ENCODE measurements at places on chromosomes 6 and 20. TPM values are rescaled to one million over a fixed set of nuclear protein-coding genes. Genes with fewer than 3 reads are reported as not detected.

TTLL9 gene
- not detected for total RNA-seq

ZSCAN31 gene
- 4.2 TPM for total RNA-seq

AIF1 gene
- not detected for total RNA-seq

GRCh38 chr20:23841693-23842092 is 15.2 kb upstream of the CST2 start:
- no peaks in the 10 kb centered on the region for H3K27me3 ChIP-seq
- no peak overlapping the region for H3K4me3 ChIP-seq
- DNase-seq = no peak

DNA sequence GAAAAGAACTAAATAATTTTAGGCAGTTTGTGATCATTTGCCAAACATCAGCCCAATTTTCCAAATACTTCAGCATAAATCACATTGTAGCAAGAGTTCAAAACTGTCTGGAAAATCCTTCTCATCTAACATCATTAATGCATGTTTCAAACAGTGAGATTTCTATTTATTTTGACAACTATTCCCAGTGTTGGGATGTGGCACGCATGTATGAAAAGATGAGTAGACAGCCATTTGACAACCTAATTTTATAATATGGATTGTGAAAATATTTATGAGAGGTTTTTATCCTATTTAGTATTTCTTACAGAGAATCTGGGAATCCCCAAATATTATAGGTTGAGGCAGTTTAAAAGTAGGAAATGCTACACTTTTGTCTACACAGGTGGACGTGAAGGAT is 357.6 kb upstream of the ARID1B start:
- no peak for DNase-seq
- no peaks in the 10 kb centered on the region for H3K27me3 ChIP-seq
- no peaks in the 10 kb centered on the region for H3K36me3 ChIP-seq
- H3K27ac ChIP-seq = no peak overlapping the region
- peaks cover 2% of the 10 kb centered on the region for H3K4me1 ChIP-seq

DNA sequence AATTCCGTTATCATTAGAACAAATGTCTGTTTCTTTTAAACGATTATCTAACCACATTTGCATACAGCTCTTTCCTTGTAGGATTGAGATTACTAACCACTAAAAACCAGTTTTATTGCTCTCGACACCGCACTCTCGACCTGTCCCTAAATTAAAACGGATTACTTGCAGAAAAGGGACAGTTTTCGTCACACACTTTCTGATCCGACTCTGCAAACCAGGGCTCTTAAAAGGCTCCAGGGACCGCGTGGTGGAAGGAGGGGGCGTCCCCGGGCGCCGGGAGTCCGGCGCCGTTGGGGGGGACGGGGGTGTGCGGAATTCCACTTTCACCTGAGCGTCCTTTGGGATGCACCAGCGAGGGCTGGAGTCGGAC is 731 bp downstream of the MAK start:
- DNase-seq = no peak
- H3K27ac ChIP-seq = no peak overlapping the region
- H3K4me1 ChIP-seq = peaks cover 3% of the 10 kb centered on the region
- H3K4me3 ChIP-seq = peak overlapping the region; percentile 65
- peaks cover 30% of the 10 kb centered on the region for H3K27me3 ChIP-seq

GRCh38 chr20:56453352-56453751 is 15.1 kb upstream of the RTF2 start:
- no peaks in the 10 kb centered on the region for H3K27me3 ChIP-seq
- no peak overlapping the region for H3K27ac ChIP-seq
- no peak overlapping the region for H3K4me3 ChIP-seq
- H3K4me1 ChIP-seq = no peaks in the 10 kb centered on the region
- H3K36me3 ChIP-seq = peaks cover 31% of the 10 kb centered on the region

GRCh38 chr6:79863566-79863965 is 83.8 kb downstream of the ELOVL4 start:
- H3K4me3 ChIP-seq = no peak overlapping the region
- no peaks in the 10 kb centered on the region for H3K4me1 ChIP-seq
- no peak overlapping the region for H3K27ac ChIP-seq
- H3K36me3 ChIP-seq = no peaks in the 10 kb centered on the region

DNA sequence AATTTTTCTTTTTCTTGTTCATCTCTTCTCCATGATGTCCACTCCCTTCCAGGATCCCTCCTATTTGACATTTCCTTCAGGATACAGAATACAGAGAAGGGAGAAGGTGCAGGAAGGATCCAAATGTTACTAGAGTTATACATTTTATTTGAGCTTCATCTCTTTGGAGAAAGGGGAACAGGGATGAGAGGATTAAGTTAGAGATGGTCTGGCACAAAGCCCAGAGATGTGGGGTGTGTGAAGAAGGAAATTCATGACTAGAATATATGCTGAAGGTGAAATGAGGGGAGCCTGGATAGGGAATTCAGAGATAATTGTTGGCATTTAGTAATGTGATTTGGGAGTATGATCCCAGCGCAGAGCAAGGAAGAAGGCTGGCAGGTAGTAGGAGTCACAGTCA is 22.5 kb upstream of the SRPK1 start:
- no peaks in the 10 kb centered on the region for H3K27me3 ChIP-seq
- no peak overlapping the region for H3K4me3 ChIP-seq
- no peaks in the 10 kb centered on the region for H3K36me3 ChIP-seq

DNA sequence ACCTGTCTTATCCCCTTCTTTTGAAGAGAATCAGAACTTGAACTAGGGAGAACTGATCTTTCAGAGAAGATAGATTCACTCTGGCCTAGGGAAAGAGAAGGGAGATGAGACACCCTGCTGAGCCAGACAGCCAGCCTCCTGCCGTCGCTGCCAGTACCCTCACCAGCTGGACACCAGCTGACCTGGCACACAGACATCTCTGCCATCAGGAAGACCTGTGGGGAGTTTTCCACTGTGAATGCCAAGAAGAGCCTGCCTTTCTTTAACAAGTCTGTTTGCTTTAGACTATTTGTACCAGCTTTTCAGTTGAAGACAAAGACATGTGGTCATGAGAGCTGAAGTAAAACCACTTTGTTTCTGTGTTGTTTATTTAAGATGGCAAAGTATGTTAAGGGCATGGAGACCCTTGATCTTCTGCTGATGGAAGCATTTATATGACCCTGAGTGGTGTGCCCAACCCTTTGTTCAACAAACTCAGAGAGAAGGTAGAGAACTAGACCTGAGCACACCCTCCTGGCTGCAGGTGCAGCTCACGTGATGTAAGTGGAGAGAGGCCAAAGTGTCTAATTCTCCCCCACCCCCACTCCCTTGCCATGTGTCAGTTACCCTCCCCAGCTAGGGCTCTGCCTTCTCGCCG is 82.3 kb upstream of the SLC24A3 start:
- H3K27me3 ChIP-seq = no peaks in the 10 kb centered on the region
- H3K4me3 ChIP-seq = no peak overlapping the region
- H3K27ac ChIP-seq = no peak overlapping the region
- H3K4me1 ChIP-seq = no peaks in the 10 kb centered on the region
- H3K36me3 ChIP-seq = no peaks in the 10 kb centered on the region
- DNase-seq = no peak

DNA sequence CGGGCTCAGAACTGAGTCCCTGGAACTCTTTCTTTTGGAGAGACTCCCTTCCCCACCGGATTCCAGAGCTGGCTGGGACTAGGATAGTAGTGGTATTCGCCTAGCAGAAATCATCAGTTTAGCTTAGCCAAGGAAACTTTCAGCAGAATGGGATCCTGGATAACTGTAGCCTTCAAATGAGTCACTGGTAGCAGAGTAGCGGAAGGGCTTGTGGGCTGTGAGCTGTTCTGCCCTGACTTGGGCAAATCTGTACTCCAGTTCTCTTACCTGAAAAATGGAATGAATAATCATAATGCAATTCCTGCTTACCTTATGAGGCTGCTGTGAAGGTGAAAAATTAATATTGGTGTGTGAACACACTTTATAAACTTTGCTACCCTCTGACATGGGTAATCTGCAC is 244.3 kb upstream of the CHD6 start:
- H3K4me3 ChIP-seq = no peak overlapping the region
- no peaks in the 10 kb centered on the region for H3K36me3 ChIP-seq
- no peak for DNase-seq
- no peaks in the 10 kb centered on the region for H3K27me3 ChIP-seq
- no peaks in the 10 kb centered on the region for H3K4me1 ChIP-seq

DNA sequence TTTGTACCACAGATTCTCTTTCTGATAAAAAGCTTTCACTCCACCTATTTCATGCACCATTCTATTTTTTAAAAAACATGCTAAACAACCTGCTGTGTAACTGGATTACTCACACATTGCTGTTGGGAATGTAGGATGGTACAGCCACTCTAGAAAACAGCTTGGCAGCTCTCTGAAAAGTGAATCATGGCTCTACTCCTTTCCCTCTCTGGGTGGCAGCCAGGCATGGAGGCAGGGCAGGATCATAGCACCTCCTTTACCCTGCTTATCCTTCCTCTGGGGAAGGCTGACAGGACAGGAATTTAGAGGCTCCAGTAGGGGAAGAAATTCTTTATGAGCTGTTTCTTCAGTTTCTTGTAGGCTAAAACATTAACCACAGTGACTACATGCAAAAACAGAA is 6.7 kb upstream of the VNN2 start:
- no peaks in the 10 kb centered on the region for H3K27me3 ChIP-seq
- peaks cover 2% of the 10 kb centered on the region for H3K4me1 ChIP-seq
- H3K36me3 ChIP-seq = no peaks in the 10 kb centered on the region

DNA sequence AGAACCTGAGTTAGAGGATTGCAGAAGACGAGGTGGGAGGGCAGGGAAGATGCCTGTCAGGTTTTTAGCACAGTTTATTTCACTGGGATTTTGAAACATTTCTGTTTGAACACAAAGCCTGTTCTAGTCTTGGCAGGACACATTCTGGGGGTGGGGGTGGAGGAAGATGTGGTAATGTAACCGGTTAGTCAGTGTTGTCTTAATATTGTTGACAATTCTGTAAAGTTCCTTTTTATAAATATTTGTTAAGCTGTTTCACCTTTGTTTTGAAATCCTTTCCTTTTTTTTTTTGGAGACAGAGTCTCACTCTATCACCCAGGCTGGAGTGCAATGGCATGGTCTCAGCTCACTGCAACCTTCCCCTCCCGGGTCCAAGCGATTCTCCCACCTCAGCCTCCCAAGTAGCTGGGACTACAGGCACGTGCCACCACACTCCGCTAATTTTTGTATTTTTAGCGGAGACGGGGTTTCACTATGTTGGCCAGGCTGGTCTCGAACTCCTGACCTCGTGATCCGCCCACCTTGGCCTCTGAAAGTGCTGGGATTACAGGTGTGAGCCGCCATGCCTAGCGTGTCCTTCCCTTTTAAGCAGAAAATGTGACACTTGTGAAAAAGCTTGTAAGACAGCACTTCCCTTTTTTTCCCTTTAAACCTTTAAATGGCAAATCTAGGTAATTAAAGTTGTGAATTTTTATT is 20.2 kb downstream of the SLC9A8 start:
- H3K27me3 ChIP-seq = no peaks in the 10 kb centered on the region
- peaks cover 6% of the 10 kb centered on the region for H3K4me1 ChIP-seq
- H3K27ac ChIP-seq = peak overlapping the region; percentile 71
- DNase-seq = peak; percentile 39
- peaks cover 10% of the 10 kb centered on the region for H3K36me3 ChIP-seq

DNA sequence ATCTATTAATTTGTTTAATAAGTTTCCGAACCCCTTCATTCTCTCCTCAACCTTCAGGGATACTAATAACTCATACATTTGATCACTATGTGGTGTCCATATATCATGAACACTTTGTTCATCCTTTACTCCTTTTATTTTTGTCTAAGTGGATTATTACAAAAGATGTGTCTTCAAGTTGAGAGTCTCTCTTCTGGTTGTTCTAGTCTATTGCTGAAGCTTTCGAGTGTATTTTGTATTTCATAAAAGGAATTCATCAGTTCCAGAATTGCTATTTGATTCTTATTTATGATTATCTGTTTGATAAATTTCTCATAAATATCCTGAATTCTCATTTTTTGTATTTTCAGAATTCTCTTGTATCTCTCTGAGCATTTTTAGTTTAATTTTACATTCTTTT is 96.5 kb upstream of the RUNX2 start:
- H3K4me1 ChIP-seq = no peaks in the 10 kb centered on the region
- H3K4me3 ChIP-seq = no peak overlapping the region
- H3K27me3 ChIP-seq = no peaks in the 10 kb centered on the region
- H3K36me3 ChIP-seq = no peaks in the 10 kb centered on the region
